ENCODE measurements at places on chromosomes 7 and 10.

DNA sequence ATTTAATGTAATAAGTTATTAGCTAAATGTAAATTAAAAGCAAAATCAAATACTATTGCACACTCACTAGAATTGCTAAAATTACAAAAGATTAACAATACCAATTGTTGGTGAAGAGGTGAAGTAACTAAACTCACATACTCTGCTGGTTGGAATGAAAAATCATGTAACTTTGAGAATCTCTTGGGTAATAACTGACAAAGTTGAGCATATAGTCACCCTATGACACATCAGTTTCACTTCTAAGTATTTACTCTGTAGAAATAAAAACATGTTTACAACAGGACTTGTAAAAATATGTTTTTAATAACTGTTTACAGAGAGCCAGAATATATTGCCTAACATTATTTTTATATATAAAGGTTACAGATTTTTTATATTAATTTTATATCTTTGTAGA lies 33.6 kb downstream of the CNTNAP2 start:
- DNase-seq: no peak

GRCh38 chr7:155754165-155754564 lies 58.1 kb downstream of the SHH start:
- no peak for DNase-seq

DNA sequence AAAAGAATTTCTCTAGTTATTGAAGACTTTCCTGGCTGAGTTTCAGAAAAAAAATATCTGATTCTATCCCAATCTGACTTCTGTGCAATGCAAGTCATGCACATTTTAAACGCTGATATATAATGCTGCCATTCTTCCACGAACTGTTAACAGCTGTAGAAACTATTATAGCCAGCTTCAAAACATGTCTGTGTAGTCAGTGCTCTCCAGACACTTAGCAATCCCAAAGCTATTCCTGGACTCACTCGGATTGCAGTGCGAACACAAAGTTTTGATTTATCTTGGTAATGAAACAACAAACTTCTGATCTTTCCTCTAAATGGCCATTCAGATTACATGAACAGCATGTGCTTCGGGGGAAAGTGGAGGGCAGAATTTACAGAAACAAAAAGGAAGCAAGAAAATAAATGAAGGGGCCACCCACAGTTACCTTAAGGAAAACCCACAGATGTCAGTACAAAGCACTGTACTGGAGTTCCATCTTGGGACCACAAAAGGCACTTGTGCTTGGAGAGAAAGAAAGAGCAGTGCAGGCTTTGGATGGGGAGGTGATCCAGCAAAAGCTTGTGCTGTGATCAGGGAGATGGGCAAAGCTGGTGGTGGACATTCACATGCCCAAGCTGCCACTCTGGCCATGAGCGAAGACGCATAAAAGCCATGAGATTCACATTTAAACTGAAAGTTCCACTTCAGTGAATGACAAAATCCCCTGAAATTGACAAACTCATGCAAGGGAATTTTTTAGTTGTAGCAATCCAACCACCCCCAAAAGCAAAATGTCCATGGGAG lies 32.1 kb upstream of the ADO start:
- no peak for DNase-seq

- no peak for DNase-seq
Observed at GRCh38 chr7:18003286-18003994, 24.2 kb downstream of the PRPS1L1 start.

- no peak for DNase-seq
Observed at GRCh38 chr10:91677911-91678310, 45.0 kb upstream of the PPP1R3C start.

- no peak for DNase-seq
Observed at GRCh38 chr10:122141821-122142640, 129.1 kb upstream of the BTBD16 start.

All from BJ (cell line).